Immature natural killer cell (primary cell): ENCODE measurements at places on chromosomes 4 and X. TPM values are rescaled to one million over a fixed set of nuclear protein-coding genes. Genes with fewer than 3 reads are reported as not detected.
A peak's percentile ranks its signal among the peaks of the same experiment; 100 is the strongest.

Gene FGF13
- not detected for polyA plus RNA-seq

Gene KIF4A
- polyA plus RNA-seq = not detected

Gene JCHAIN
- polyA plus RNA-seq = 2.6 TPM

DNA sequence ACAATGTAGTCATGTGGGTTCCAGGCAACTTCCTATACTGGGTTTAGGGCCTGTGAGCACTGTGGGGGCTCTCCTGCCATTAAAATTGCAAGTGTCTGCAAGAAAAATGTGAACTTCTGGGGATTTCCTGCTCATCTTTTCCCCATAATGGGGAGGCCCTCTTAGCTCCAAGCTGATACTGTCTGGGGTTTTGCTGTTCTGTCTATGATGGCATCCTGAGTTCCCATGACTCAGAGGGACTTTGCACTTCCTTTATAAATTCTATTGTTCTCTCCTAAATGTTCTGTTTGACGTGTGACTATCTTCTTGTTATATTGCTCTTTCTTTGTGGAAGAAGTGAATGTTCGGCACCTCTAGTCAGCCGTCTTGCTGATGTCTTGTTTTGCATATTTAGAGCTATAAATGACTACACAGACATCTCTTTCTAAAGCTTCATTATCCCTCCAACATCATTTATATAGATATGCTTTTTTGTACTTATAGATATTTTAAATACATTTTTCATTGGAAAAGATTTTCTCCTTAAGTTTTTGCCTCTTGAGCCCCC, 465.8 kb downstream of the NAF1 start:
- H3K4me1 ChIP-seq = no peaks in the 10 kb centered on the region
- no peak overlapping the region for H3K27ac ChIP-seq
- DNase-seq = no peak
- H3K36me3 ChIP-seq = no peaks in the 10 kb centered on the region

Gene CENPVL3
- not detected for polyA plus RNA-seq

Gene CCDC120
- polyA plus RNA-seq = 0.49 TPM

DNA sequence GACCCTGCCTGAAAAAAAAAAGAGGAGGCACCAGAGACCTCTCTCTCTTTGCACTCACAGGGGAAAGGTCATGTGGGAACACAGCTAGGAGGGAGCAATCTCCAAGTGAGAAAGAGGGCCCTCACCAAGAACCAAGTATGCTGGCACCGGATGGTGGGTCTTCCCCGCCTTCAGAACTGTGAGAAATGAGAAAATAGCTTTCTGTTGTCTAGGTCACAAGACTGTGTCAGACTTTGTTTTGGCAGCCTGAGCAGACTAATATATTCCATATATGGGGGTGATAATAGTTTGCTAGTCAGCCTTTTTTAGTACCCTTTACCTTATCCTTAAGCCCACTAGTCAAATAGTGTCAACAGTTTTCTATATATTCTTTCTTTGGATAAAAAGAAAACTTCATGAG, 193.0 kb downstream of the TRIML1 start:
- peaks cover 2% of the 10 kb centered on the region for H3K27me3 ChIP-seq
- no peak overlapping the region for H3K27ac ChIP-seq
- no peaks in the 10 kb centered on the region for H3K4me1 ChIP-seq
- no peaks in the 10 kb centered on the region for H3K36me3 ChIP-seq
- H3K4me3 ChIP-seq = no peak overlapping the region

GRCh38 chr4:66963084-66963483, 582.2 kb downstream of the CENPC start:
- H3K27ac ChIP-seq = no peak overlapping the region
- peaks cover 3% of the 10 kb centered on the region for H3K27me3 ChIP-seq
- DNase-seq = no peak
- no peak overlapping the region for H3K4me3 ChIP-seq
- H3K36me3 ChIP-seq = no peaks in the 10 kb centered on the region

Gene SLC38A5
- polyA plus RNA-seq = 24.3 TPM

Gene PRSS12
- polyA plus RNA-seq = not detected

Gene NPNT
- not detected for polyA plus RNA-seq

DNA sequence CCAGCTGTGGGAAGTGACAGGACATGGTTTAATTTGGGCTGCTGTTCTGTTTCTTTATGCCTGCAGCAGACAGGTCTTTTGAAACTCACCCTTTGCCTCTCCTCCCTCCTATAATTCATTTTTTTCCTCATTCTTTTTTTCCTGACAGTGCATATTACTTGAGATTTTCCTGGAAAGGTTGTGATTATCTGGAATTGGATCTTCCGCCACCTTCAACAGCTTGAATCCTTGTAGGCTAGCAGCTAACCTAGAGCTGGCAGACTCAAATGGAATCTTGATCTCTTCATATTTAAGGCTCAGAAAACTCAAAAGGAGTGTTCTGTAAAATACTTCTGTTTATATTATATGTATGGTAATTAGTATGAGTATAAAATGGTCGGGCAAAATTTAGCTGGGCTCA, 49.3 kb upstream of the CLCN4 start:
- H3K4me3 ChIP-seq = no peak overlapping the region
- no peak for DNase-seq
- peaks cover 5% of the 10 kb centered on the region for H3K27me3 ChIP-seq
- no peaks in the 10 kb centered on the region for H3K36me3 ChIP-seq
- peaks cover 52% of the 10 kb centered on the region for H3K4me1 ChIP-seq

Gene SHROOM4
- not detected for polyA plus RNA-seq

GRCh38 chr4:41548305-41548880, 10.4 kb downstream of the LIMCH1 start:
- H3K27ac ChIP-seq = no peak overlapping the region
- DNase-seq = no peak
- no peaks in the 10 kb centered on the region for H3K27me3 ChIP-seq
- H3K4me1 ChIP-seq = peaks cover 6% of the 10 kb centered on the region
- no peak overlapping the region for H3K4me3 ChIP-seq

DNA sequence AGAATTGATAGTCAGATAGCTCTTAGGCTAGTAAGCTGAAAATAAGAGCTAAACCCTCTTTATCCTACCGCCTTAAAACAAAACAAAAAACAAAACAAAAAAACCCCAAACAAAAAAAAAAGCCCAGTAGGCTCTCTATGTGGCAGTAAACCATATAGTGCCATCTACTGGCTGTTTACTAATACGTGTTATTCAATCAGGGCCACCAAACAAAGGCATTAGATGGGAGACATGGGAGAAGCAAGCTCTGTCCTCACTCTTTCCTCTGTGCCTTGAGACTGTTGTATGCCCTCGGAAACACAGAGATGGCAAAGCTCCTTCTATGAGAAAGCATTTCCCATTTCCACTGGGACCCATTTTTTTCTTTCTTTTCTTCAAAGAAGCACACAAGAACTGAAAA, 148.8 kb upstream of the MID1 start:
- H3K27ac ChIP-seq = no peak overlapping the region
- H3K27me3 ChIP-seq = peaks cover 2% of the 10 kb centered on the region
- H3K4me3 ChIP-seq = no peak overlapping the region

GRCh38 chr4:89572224-89572858, 264.6 kb downstream of the SNCA start:
- no peaks in the 10 kb centered on the region for H3K4me1 ChIP-seq
- no peak overlapping the region for H3K27ac ChIP-seq
- peaks cover 1% of the 10 kb centered on the region for H3K27me3 ChIP-seq
- no peak overlapping the region for H3K4me3 ChIP-seq

GRCh38 chr4:104519588-104519987, 24.9 kb upstream of the CXXC4 start:
- DNase-seq = no peak
- no peaks in the 10 kb centered on the region for H3K27me3 ChIP-seq
- H3K27ac ChIP-seq = no peak overlapping the region
- no peaks in the 10 kb centered on the region for H3K4me1 ChIP-seq
- H3K36me3 ChIP-seq = no peaks in the 10 kb centered on the region
- H3K4me3 ChIP-seq = no peak overlapping the region

- H3K27ac ChIP-seq = no peak overlapping the region
- H3K36me3 ChIP-seq = no peaks in the 10 kb centered on the region
- no peaks in the 10 kb centered on the region for H3K4me1 ChIP-seq
- H3K27me3 ChIP-seq = no peaks in the 10 kb centered on the region
- DNase-seq = no peak
These were observed 63.8 kb downstream of the FAM47B start for GRCh38 chrX:35006361-35006760.

Gene FAM50A
- polyA plus RNA-seq = 63.3 TPM

- DNase-seq = peak; percentile 30
- peaks cover 40% of the 10 kb centered on the region for H3K4me1 ChIP-seq
- no peaks in the 10 kb centered on the region for H3K27me3 ChIP-seq
These were observed 29.5 kb downstream of the SH3TC1 start for GRCh38 chr4:8228319-8229250.

DNA sequence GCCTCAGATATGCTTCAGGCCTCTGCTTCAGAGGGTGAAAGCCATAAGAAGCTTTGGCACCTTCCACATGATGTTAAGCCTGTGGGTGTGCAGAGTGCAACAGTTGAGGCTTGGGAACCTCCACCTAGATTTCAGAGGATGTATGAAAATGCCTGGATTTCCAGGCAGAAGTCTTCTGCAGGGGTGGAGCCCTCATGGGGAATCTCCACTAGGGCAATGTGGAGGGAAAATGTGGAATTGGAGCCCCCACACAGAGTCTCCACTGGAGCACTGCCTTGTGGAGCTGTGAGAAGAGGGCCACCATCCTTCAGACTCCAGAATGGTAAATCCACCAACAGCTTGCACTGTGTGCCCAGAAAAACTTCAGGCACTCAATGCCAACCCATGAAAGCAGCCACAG, 35.2 kb downstream of the TLR10 start:
- no peaks in the 10 kb centered on the region for H3K4me1 ChIP-seq
- H3K36me3 ChIP-seq = no peaks in the 10 kb centered on the region
- DNase-seq = no peak
- H3K4me3 ChIP-seq = no peak overlapping the region

Gene ARMCX6
- polyA plus RNA-seq = 58.2 TPM

DNA sequence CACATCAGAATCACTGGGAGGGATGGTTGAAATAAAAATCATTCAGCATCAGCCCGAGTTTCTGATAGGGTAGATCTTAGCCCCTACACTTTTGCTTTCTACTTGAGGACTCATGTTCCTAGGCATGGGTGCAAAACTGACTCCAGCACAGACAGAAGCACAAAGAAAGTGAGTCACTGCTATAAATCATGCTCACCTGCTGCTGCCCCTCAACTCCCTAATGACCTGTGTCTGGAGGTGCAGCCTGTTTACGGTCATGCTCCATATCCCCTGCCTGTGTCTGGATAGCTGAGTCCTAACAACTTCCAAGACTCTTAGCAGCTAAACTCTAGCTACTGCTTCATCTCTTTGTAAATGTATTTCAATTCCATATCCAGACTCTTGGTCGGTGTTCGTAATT, 57.8 kb downstream of the ADGRA3 start:
- H3K4me1 ChIP-seq = peaks cover 3% of the 10 kb centered on the region
- no peak overlapping the region for H3K27ac ChIP-seq
- no peak for DNase-seq
- peaks cover 9% of the 10 kb centered on the region for H3K36me3 ChIP-seq

GRCh38 chrX:15916704-15917084, 62.1 kb upstream of the AP1S2 start:
- no peaks in the 10 kb centered on the region for H3K36me3 ChIP-seq
- peaks cover 4% of the 10 kb centered on the region for H3K27me3 ChIP-seq
- H3K4me3 ChIP-seq = no peak overlapping the region
- H3K4me1 ChIP-seq = no peaks in the 10 kb centered on the region
- no peak overlapping the region for H3K27ac ChIP-seq

Gene SRPX2
- not detected for polyA plus RNA-seq

Gene RTL5
- polyA plus RNA-seq = 0.10 TPM

DNA sequence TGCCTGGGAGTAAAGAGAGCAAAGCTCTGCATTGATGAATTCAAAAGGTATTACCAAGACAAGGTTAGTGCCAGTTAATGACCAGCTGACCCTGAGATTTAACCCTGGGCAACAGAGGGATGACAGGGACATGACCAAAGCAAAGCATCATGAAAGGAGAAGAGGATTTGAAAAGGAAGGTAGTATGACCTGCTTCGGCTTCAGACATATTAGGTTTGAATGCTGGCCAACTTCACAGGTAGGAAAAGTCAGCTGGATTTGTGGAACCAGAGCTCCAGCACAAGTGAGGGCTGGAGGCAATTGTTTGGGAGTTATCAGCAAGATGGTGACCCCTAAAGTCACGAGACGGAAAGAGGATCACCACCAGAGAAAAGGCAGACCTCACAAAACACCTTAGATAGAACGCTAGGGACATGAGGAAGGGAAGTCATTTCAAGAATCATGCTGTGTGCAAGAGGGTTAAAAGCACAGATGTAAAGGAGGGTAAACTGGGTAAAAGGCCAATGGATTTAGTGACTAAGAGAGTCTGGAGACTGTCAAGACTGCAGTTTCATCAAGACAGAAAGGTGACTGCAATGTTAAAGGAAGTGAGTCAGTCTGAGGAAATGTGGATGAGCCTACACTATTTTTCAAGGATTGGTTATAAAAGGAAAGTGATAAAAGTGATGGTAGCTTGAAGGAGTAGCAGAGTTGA, 45.6 kb downstream of the SH3RF1 start:
- H3K4me1 ChIP-seq = no peaks in the 10 kb centered on the region
- H3K27me3 ChIP-seq = no peaks in the 10 kb centered on the region
- no peaks in the 10 kb centered on the region for H3K36me3 ChIP-seq
- no peak overlapping the region for H3K4me3 ChIP-seq

DNA sequence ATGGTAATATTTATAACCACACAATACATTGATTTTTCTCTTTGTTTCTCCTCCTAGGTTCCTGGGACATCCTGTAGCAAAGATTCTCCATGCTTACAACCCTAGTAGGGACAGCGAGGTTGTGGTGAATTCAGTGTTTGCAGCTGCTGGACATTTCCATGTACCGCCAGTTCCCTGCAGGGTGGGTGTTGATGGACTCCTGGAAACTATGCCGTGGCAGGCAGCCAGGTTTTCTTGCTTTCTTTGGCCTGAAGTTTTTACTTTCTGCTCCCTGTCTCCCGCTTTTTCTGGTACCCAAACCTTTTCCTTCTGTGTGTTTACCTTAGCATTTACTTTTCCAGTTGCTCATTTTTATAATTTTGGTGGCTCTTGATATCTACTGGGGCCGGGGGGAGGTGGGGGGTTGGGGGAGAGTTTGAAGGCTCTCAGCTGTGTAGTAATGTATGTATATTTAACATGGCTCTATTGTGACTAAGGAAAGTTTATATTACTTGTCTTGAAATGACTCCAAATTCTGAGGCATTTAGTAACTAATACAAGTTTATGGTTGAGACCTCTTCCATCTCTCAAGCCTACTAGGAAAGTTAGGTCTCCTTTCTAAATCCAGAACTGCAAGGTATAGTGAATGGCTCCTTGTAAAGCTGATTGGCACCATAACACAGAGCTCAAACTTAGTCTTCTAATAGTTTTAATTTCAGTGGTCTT, 89.7 kb downstream of the TMEM131L start:
- peak overlapping the region; percentile 67 for H3K27ac ChIP-seq
- H3K27me3 ChIP-seq = no peaks in the 10 kb centered on the region
- DNase-seq = no peak
- peaks cover 10% of the 10 kb centered on the region for H3K36me3 ChIP-seq

Gene BMX
- polyA plus RNA-seq = not detected
